ENCODE measurements at places on chromosomes 12 and 14.

DNA sequence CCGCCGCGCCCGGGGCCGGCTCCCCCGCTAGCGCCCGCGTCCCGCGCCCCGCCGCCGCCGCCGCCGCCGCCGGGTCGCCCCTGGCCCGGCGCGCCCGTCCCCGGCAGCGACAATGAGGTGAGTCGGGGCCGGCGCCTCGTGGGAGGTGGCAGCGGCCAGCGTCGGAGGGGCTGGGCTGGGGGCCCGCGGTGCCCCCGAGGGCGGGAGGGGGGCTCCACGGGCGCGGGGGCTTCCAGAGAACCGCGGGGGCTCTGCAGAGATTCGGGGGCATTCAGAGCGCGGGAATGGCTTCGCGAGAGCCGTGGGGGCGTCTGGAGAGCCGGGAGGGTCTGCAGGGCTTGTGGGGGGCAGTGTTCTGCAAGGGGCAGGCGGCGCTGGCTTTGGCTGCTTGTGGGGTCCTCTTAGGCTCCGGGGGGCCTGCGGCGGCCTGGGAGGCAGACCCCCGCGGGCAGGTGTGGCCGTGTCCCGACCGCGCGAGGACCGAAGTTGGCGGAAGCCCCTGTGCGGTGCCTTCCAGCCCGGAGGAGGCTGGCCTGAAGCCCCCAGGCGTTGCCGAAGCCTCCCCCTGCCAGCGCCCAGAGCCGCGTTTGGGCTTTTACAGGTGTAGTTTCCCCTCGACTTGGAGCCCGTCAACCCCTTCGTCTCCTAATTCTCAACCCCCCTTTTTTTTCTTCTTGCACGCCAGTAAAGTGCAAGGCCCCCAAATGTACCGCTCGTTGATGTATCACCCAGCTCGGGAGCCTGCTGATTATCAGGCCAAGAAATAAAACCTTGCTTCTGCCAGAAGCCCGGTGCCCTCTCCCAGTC lies 93.1 kb upstream of the EVL start:
- no peak for DNase-seq

GRCh38 chr14:93977790-93978581 lies 1.6 kb upstream of the ASB2 start:
- DNase-seq = no peak

DNA sequence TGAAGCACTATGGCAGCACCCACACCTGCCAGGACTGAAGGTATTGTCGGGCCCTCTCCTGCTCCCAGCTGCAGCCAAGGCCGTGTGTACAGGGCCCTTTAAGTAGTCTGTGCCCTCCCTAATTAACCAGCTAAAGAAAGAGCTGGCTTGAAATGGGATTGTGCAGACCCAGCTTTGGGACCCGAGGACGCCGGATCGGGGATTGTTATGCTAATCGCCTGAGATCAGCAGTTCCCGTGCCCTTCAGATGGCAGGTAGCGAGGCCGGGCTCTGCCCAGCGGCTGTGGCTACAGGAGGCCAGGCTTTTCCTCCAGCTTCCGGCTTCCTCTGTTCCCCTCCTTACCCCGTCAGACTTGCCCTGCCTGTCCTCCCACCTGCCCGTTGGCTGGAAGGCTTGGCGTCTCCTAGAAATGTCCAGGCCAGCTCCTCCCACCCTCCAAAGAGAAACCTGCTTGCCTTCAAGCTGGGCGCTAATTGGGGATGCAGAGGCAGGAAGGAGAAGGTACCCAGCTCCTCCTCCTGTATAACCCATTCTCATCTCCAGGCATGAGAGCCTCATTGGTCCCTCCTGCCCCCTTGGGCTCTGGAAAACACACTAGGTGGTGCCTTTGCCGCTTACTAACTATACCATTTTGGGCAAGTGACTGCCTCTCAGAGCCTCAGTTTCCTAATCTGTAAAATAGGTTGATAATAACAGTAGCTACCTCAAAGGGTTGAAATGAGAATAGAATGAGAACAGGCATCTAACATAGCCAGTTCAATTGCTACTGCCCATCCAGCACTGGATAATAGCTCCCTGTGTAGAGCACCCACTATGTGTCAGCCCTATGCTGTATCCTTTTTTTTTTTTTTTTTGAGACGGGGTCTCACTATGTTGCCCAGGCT lies 25.8 kb upstream of the MSI1 start:
- no peak for DNase-seq

DNA sequence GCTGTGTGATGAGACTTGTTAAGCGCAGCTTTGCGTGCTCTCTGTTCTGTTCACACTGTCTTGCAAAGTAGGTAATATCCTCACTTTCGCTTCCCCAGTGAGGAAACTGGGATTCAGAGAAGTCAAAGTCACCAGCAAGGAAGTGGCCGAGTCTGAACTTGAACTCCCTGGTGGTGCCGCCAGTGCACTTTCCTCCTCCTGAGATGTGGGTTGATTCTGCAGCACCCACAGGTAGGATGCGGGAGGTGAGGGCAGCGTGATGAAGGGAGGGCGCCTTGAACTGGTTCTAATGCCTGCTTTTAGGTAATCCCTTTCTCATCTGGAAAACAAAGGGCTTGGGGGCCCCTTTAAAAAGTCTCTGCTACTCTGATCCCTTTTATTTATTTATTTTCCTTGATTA lies 54.9 kb upstream of the IGF1 start:
- no peak for DNase-seq

DNA sequence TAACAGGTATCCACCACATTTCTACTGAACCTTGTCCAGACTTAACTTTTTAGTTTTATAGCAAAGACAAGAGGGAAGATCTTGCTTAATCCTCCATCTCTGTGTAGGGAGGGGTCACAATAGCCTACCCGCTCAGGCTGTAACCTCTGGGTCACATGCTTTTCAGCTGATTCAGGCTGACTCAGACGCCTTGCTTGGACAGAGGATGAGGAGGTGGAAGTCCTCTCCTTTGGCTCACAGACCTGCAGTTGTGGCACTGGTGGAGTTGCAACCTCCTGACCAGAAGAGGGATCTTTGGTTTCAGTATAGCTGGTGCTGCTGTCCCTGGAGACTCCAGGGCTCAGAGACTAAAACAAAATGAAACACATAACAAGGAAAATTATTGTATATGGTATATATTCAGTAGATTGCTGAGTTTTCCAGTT lies 16.2 kb downstream of the ACIN1 start:
- no peak for DNase-seq

- no peak for DNase-seq
Measured at GRCh38 chr14:79137045-79137430, 966.9 kb downstream of the NRXN3 start.

DNA sequence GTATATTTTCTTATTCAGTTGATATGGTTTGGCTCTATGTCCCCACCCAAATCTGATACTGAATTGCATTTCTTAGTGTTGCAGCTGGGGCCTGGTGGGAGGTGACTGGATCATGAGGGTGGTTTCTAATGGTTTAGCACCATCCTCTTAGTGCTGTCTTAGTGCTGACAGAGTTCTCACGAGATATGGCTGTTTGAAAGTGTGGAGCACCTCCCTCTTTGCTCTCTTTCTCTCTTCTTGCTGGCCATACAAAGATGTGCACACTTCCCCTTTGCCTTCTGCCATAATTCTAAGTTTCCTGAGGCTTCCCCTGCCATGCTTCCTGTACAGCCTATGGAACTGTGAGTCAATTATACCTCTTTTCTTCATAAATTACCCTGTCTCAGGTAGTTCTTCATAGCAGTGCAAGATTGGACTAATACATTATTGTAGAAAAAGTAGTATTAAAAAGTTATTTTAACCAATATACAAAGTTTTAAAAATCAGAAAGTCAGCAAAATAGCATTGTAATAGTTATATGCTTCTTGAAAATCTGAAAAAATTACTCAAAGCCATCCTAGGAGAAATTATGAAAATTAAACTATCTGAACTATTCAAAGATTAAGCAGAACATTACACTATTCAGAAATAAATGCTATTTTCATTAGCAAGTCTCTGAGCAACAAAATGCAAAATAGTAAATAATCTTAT lies 84.1 kb downstream of the PPP1R12A start:
- no peak for DNase-seq

GRCh38 chr14:83331513-83331912 lies 1797.9 kb upstream of the SEL1L start:
- DNase-seq = no peak

DNA sequence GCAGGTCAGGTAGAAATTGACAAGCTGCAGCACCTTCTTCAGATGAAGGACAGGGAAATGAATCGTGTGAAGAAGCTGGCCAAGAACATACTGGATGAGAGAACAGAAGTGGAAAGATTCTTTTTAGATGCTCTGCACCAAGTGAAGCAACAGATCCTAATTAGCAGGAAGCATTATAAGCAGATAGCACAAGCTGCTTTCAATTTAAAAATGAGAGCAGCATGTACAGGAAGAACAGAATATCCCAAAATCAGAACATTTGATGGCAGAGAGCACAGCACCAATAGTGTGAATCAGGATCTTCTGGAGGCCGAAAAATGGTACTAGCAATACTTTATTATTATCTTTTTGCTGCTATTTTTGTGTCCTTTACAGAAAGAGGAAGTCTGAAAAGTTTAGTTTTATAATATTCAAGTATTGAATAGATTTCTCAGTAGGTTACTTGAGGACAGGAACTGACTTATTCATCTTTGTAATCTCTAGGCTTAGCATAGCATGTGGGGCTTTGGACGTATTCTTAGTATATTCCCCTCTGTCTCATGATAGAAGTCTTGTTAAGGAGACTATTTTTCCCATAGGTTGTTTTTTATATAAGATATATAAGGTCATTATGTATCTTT lies 30.8 kb downstream of the BBOF1 start:
- no peak for DNase-seq

GRCh38 chr12:90910958-90911357 lies 44.0 kb downstream of the CCER1 start:
- DNase-seq = no peak

DNA sequence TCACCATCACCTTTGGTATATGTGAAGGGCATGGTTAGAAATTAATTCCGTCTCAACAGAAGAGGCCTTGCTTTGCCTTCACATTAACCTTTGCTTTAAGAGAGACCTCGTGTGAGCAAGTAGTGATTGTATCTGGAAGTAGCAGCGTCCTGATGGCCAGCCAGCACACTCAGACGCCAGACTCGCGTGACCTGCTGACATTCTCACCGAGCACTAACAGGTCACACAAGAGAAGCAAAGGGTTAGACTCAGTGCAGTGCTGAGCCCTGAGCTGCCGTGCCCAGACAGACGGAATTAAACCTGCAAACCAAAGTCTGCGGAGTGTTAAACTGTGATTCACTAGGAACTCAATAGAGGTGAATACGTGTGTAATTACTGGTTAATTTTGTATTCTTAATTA lies 40.1 kb upstream of the MMP17 start:
- DNase-seq = no peak

Data from left hindlimb (tissue), 1 donor.